ENCODE measurements at places on chromosomes 6 and 20.
A peak's percentile ranks its signal among the peaks of the same experiment; 100 is the strongest.

- peak; percentile 48 for DNase-seq
Measured at GRCh38 chr6:30614044-30614842, 2.8 kb downstream of the PPP1R10 start.

GRCh38 chr20:59958626-59959025 lies 403 bp downstream of the CDH26 start:
- DNase-seq = no peak

- no peak for DNase-seq
Measured at GRCh38 chr20:52305858-52306257, 114.3 kb upstream of the ZFP64 start.

GRCh38 chr20:2800521-2801285 lies at the start of gene CPXM1:
CPXM1 (minus strand) TSS chr20:2800627; CDS start chr20:2800572, 55 bp downstream.
- no peak for DNase-seq

DNA sequence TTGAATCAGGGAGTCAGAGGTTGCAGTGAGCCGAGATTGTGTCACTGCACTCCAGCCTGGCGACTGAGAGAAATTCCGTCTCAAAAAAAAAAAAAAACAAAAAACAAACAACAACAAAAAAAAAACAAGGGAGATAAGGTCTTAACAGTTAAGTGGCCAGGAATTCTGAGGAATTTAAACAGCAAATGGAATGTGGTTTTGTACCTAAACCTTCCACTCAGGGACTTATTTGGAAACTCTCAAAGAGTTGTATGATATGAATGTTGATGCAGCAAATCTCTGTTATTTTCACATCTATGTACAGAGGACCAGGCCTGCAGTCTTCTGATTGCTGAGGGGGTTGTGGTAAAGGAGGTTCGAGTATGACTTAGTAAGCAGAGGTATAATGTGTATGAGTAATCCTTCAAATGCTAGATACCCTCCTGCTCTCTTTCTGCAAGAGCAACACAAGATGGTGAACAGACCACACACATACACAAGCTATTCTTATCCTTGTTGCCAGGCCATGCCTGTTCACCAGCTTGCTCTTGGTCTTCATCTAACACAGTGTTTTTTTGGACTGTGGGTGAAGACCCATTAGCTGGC lies 174.9 kb upstream of the SCGN start:
- DNase-seq = no peak

DNA sequence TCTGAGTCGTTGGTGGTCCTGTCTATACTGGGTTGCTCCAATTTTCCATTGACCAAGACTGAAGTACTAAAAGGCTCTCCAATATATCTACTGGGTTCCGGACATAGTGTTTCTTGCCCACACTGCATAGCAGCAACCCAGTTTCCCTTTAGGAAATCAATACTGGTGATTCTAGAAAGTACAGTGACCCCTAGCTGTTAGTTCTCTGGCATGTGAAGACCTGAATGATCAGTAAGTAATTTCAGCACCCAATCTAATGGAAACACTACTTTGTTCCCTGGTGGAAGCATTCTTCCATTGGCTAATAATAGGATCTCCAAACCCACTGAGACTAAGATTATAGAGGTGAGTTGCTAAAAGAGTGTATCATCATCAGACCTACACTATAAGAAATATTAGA lies 40.8 kb upstream of the STMND1 start:
- DNase-seq = no peak

DNA sequence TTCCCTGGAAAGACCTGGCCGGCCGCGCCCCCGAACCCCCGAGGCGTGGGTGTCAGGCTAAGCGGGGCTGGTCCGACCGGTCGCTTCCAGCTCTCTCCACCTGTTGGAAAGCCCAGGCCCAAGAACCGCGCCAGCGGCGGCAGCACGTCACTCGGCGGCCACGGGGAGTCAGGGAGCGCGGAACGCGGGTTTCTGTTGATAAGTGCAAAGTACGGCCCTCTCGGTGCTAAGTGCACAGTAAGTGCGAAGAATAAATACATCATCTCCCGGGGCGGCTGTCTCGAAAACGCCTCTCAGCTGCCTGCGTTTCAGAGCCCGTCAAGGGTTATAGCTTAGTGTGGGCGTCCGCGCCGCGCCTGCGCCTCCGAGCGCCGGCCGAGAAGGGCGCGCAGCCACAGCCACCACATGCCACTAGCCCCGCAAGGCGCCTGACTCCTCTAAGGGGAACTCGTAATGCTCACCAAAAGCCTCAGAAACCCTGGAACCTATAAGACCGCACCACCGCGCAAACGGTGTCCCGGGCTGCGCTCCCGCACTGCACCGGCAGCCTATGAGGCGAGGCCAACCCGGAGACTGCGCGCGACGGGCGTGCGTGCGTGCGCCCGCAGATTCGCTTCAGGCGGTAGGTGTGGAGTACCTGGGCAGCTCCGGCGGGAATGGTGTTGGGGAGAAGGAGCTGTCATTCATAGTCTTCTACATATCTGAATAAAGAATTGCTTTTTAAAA lies 9.2 kb upstream of the TBX18 start:
- no peak for DNase-seq

DNA sequence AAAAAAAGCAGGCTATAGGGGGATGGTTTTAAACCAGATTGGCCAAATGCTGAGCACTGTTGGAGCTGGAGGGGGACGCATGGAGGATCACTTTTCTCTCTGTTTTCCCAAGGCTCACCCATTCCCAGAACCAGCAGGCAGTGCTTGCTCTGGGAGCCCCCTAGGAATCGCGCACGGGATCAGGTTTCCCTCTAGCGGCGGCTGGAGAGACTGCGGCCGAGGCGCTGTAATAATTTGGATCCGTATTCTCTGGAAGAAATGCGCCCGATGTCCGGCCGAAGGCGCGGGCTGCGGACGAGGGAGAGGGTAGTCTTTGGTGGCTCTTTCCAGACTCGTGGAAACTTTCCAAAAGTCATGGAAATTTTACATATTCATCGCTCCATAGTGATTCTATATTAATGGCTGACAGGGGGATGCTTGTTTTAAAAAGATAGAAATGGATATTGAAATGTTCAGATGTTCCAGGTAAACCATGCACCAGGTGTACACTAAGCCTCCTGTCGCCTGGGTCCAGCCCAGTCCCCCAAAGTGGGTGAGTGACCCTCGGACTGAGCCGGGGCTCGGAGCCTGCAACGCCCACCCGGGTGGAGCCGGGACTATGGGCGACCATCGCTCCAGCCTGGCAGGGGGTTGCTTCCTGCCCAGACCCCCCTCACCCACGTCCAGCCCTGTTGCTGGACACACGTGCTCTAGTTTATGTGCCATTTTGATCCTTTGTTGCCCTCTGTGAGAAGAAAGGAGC lies 78.7 kb upstream of the PHACTR3 start:
- DNase-seq = peak; percentile 55

DNA sequence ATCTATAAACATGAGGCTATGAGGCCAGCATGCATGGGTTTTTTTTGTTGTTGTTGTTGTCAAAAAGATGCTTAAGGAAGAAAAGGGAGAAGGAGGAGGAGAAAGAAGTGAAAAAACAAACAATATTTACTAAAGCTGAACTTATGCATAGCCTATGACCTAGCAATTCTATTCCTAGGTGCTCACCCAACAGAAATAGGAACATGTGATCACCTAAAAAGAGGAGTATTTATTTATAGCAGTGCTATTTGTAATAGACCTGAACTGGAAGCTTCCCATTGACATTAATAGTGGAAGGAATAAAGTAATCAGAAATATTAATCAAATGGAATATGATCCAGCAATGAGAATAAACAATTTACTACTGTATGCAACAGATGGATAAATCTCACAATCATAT lies 156.5 kb upstream of the OLIG3 start:
- DNase-seq = no peak

DNA sequence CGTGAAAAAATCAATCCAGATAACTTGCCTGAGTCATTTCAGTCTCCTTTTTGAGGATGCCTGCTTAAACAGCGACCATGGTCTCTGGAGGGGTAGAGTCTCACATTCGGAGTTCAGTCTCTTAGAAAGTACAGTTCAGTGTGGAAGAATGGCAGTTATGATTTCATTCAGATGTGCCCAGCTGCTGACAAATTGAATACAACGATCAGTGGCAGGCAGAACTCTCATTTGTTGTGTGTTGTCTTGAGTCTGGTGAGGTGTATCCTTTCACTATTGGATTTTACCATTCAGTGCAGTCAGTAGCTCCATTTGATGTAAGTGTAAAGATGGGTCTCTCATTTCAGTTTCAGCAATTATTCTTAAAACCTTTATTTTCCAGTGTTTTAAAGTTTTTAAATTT lies 639 bp upstream of the TULP4 start:
- DNase-seq = no peak

DNA sequence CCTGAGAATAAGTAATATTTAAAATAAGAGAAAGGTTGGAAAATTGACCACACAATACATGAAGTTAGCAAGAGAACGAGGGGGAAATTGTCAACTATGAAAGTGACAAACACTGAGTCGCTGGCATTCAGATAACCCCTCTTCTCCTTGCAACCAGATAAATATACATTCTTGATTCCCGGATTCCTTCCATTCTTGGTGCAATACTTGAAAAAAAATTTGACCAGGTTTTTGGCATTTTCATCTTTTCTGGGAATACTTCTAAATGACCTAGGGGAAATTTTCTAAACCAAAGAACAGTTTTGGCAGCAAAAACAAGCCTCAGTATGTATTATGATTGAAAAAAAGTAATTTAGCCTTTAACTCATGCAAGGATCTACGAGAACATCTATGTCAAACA lies 164.0 kb downstream of the PDE7B start:
- DNase-seq = no peak

- no peak for DNase-seq
Measured at GRCh38 chr6:14348389-14348788, 230.8 kb downstream of the CD83 start.

DNA sequence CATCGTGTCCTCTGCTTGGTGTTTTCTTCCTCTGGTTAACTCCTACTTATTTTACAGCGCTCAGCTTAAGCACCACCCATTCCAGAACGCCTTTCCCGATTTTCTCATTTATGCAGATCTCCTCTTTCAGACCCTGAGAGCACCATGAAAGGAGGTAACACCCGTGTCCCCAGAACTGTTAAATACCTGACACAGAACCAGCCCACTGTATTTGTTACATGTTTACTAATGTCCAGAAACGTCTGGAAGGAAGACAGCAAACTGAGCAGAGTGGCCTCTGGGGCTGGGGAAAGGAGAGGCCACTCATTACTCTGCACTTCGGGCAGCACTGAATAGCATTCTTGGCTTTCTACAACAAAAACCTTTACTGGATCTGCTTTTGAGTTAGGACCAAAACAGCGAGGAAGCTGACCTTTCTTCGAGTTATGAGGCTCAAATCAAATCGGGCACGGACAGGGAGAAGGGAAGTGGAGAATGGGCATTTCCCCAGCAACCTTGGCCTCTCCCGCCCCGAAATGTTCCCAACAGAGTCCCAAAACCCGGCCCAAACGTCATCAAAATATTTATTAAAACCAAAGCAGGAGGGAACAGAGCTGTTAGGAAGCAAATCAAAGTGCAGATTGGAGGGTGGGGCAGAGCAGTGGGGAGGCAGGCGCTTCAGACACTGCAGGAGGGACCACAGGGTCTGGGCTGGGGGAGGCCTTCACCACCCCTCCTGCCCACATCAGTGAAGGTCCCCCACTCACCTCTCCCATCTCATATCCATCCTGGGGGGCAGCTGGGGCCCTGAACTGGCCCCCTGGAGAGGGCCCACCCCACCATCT lies 1.1 kb upstream of the NECAB3 start:
- DNase-seq = no peak

DNA sequence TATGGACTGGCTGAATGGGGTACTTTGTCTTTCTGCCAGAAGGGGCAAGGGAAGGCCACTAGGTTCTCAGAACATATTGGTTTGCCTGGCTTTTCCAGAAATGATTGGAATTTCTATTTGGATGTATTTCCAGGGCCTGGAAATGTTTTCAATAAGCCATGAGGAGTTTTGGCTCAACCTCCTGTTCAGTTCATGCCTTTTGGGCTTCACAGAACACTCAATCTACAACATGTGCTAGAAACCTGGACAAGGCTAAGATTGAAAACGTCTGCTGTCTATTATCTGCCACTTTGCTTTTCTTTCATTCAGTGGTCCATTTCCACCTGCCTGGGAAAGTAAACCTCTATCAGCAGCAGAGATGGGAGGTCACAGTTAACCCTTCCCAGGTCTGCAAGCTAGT lies 793.4 kb downstream of the TENT5A start:
- no peak for DNase-seq

- DNase-seq = peak; percentile 37
Measured at GRCh38 chr20:17849901-17850683, 118.5 kb downstream of the SNX5 start.

- no peak for DNase-seq
Measured at GRCh38 chr6:57423468-57423867, 106.0 kb downstream of the PRIM2 start.

GRCh38 chr6:2706558-2706957 lies 44.2 kb downstream of the MYLK4 start:
- no peak for DNase-seq

- peak; percentile 88 for DNase-seq
Measured at GRCh38 chr6:156662025-156662445, 115.1 kb upstream of the ARID1B start.

- no peak for DNase-seq
Measured at GRCh38 chr20:42099101-42099500, 480.9 kb upstream of the CHD6 start.
